B cell (primary cell): ENCODE measurements at places on chromosomes 16 and 17. TPM values are rescaled to one million over a fixed set of nuclear protein-coding genes. Genes with fewer than 3 reads are reported as not detected.

WFIKKN1 gene
- polyA plus RNA-seq = 0.53 and 0.64 TPM in 2 replicates

KIF1C gene
- polyA plus RNA-seq = 2.9 and 5.7 TPM in 2 replicates

AURKB gene
- polyA plus RNA-seq = 2.7 and 5.3 TPM in 2 replicates

- DNase-seq = no peak
- H3K4me3 ChIP-seq = no peak overlapping the region
- no peak overlapping the region for H3K27ac ChIP-seq
- no peaks in the 10 kb centered on the region for H3K4me1 ChIP-seq
Observed at GRCh38 chr16:9481747-9482730, 390.6 kb downstream of the HAPSTR1 start.

- no peaks in the 10 kb centered on the region for H3K27me3 ChIP-seq
- H3K36me3 ChIP-seq = peaks cover 46% of the 10 kb centered on the region
- no peak overlapping the region for H3K27ac ChIP-seq
- no peak overlapping the region for H3K4me3 ChIP-seq
- H3K4me1 ChIP-seq = peaks cover 17% of the 10 kb centered on the region
- no peak for DNase-seq
Observed at GRCh38 chr16:4667203-4667963, 26.0 kb upstream of the NUDT16L1 start.

- H3K4me3 ChIP-seq = no peak overlapping the region
- no peaks in the 10 kb centered on the region for H3K36me3 ChIP-seq
- H3K27ac ChIP-seq = no peak overlapping the region
- no peaks in the 10 kb centered on the region for H3K27me3 ChIP-seq
- peak; percentile 24 for DNase-seq
Observed at GRCh38 chr16:67644038-67644437, 906 bp upstream of the CARMIL2 start.

GRCh38 chr17:56880133-56880532 is 33.7 kb downstream of the TRIM25 start:
- no peak overlapping the region for H3K27ac ChIP-seq
- no peaks in the 10 kb centered on the region for H3K27me3 ChIP-seq
- no peaks in the 10 kb centered on the region for H3K4me1 ChIP-seq

GRCh38 chr17:78415821-78416711 is 37.6 kb downstream of the PGS1 start:
- no peaks in the 10 kb centered on the region for H3K36me3 ChIP-seq
- H3K27me3 ChIP-seq = no peaks in the 10 kb centered on the region
- no peak overlapping the region for H3K27ac ChIP-seq
- H3K4me3 ChIP-seq = no peak overlapping the region
- DNase-seq = no peak
- H3K4me1 ChIP-seq = no peaks in the 10 kb centered on the region

- no peak overlapping the region for H3K4me3 ChIP-seq
- no peaks in the 10 kb centered on the region for H3K36me3 ChIP-seq
- no peaks in the 10 kb centered on the region for H3K27me3 ChIP-seq
- peaks cover 67% of the 10 kb centered on the region for H3K4me1 ChIP-seq
- H3K27ac ChIP-seq = no peak overlapping the region
Observed at GRCh38 chr16:85929259-85929721, 30.3 kb downstream of the IRF8 start.
